ENCODE measurements at places on chromosomes 1 and 21.
A peak's percentile ranks its signal among the peaks of the same experiment; 100 is the strongest.

- peak; percentile 89 for ATAC-seq
Observed at GRCh38 chr1:109466452-109467300, at the start of gene SYPL2. SYPL2 (plus strand) TSS chr1:109466546; CDS start chr1:109466844, 298 bp downstream.

DNA sequence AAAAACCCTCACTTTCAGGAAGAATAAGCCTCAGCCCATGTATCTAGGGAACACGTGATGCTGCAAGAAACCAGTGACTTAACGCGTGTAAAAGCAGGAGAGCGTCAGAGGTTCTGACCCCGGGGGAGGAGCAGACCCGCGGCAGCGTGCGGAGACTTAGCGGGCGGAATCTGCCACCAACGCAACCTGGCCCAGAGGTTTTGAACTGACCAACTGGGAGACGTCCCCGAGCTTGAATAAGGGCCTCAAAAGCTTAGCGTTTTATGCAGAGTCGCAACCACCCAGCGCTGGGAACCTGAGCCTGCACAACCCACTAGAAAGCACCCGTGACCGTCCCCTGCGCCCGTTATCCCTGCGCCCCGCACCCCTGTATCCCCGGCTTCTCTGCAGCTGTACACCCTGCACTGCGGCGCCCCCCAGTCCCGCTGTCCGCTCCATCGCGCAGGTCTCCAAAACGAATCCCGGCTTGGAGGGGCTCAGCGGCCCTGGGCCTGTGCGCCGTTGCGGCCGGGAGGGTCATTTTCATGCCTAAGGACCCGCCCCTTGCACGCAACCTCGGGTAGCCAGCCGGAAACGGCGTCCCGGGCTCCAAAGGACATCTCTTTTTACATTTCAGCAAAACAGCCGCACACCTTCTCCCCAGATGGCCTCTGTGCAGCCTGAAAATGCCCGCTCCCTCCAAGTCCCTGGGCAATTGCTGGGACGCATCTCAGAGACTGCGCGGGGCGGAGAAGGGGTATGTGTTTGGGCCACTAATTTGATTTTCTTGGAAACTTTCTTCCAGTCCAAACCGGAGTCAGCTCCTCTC, 29.4 kb upstream of the TRIM17 start:
- ATAC-seq = no peak

GRCh38 chr1:189524501-189524900, 953.2 kb downstream of the BRINP3 start:
- no peak for ATAC-seq

GRCh38 chr21:16552880-16553279, 823.1 kb downstream of the USP25 start:
- no peak for ATAC-seq

DNA sequence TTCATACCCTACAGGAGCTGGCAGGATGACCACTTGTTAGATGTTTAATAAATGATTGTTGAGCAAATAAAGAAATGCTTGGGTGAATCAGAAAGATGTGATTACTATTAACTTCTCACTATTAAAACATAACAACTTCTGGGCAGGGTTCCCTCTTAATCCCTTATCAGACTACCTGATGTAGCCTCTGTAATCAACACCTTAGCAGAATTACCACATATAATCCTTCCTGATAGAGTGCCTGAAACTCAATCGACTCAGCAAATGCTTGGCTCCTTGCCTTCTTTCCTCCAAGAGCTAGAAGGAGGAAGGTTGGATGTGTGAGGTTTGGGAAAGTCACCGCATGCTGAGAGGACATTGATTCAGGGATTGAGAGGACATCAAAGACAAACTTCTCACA, 34.8 kb upstream of the DSCAM start:
- ATAC-seq = no peak

DNA sequence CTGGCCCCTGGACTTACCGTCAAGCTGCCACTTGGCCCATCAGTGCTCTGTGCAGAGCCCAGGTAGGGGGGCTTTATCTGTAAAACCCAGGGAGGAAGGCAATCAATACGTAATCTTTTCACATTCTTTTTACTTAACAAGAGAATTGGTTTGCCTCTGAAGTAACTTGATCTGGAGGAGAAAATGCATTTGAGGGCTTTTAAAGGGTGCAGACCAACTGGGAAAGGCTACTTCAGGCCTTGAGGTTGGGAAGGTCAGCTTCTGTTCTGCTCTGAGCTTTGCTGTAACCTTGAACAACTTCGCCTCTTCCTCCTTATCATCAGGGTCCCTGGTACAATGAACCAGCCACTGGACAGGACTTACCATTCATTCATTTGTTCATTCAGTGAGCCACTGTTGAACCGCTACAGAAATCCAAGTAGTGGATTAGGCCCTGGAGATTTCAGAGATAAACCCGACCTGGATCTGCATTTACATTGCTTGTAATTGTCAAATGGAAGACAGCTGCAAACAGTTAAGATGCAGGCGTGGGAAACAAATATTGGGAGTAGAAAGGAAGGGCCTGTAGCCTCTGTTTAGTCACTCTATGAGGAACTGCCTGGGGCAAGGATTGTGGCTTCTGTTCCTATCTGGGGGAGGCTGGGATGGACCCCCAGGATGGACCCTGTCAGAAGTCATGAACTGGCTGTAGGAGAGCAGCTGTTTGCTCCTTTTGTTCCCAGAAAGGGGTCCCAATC, 90.9 kb downstream of the MAN1C1 start:
- ATAC-seq = no peak

DNA sequence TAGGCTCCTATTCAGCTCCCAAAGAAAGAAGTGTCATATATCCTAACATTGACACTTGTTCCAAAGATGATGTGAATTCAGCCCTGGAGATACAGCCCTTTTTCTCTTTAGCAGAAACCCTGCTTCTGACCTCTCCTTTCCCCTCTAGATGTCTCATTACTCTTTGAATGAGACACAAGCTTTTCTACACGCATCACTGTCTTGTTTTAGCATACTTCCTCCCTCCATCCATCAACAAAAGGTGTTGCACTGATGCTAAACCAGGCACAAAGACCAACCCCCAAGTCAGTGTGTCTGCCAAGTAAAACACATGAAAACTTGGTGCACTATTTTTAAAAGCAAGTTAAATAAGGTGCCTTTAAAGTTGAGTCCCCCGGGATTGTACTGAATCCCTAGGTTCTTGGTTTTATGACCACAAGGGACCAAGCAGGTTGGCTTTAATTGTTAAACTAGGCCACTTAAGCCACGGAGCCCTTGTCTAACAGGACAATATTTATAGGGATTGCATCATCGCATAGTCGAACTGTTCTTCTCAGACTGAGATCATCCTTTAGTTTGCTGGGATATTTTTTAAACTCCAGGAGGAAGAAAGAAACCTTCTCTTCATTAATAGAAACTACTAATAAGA, 101.0 kb upstream of the GUCA2B start:
- no peak for ATAC-seq

GRCh38 chr1:47727051-47727696, 270.0 kb downstream of the TRABD2B start:
- no peak for ATAC-seq

- ATAC-seq = no peak
Observed at GRCh38 chr1:216379441-216379840, 43.8 kb downstream of the USH2A start.

- ATAC-seq = no peak
Observed at GRCh38 chr1:234469376-234469775, 9.6 kb downstream of the TARBP1 start.

DNA sequence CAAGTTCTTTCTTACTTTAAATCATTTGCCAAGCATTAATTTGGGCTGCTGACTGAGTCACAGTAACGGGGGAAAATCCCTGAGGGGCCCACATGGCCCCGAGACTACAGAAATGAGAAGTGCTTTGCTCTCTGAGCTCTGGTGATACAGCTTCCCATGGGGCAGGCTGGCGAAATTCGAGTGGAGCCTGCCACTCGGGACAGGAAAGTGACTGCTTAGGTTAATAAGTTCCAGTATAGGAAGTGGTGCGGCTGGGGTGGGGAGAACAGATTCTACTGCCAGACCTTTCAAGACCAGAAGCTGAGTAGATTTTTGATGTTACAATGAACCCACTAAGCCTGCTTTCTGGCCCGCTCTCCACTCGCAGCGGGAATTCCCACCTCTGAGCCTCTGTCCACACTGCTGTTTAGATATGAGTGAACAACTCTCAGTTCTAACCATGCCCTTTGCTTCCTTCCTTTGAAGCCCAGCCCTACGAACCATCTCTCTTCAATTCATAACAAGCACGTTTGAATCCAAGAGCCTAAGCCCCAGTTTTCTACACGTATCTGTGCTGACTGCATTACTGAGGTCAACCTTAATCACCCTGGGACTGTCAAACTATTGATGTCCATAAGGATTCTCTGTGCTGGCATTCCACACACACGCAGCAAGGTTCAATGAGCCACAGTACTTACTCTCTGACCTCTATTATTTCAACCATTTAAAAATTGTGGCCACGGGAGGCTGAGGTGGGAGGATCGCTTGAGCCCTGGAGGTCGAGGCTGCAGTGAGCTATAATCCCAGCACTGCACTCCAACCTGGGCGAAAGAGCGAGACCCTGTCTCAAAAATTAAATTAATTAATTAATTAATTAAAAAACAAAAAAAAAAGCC, 9.6 kb downstream of the ZBTB17 start:
- ATAC-seq = no peak

GRCh38 chr21:44706706-44707581, 4.4 kb downstream of the TSPEAR start:
- no peak for ATAC-seq
